Type B pancreatic cell (in vitro differentiated cells): ENCODE measurements at places on chromosomes 16 and 17. TPM values are rescaled to one million over a fixed set of nuclear protein-coding genes. Genes with fewer than 3 reads are reported as not detected.

DNA sequence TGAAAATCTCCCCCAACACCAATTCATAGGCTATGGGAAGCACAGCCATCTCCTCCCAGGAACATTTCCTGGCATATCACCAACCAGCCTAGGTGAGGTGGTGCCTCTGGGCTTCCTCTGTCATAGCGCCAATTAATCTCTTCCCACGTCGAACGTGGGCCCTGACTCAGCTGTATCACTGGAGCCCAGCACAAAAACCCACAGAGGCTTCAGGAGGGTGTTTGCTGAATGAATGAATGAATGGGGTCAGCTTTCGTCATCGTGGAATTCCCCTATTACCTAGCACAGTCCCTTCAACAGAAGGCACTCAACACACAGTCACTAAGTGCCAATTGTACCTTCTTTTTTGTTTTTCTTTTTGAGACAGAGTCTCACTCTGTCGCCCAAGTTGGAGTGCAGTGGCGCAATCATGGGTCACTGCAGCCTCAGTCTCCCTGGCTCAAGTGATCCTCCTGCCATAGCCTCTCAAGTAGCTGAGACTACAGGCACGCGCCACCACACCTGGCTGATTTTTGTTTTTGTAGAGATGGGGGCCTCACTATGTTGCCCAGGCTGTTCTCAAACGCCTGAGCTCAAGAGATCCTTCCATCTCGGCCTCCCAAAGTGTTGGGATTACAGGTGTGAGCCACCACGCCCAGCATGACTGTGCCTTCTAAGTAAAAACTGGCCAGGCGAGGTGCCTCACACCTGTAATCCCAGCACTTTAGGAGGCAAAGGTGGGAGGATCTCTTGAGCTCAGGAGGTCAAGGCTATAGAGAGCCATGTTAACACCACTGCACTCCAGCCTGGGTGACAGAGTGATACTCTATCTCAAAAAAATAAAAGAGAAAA, 4.1 kb downstream of the ZNF688 start:
- DNase-seq, result no peak

DNA sequence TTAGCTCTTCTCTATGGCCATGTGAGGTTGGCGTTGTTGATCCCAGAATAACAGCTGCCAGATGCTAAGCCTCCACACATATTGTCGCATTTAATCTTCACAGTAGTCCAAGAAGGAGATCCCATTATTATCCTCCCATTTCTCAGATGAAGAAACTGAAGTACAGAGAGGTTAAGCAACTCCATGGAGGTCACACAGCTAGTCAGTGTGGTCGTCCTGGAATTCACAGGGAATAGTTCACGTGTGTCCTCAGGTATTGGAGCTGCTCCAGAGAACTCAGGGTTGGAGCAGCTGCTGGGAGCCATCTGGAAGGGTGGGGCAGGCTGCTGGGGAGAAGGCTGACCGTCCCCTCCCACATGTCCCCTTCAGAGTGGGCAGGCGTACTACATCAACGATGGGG, 19.5 kb downstream of the SDR42E2 start:
- no peak for DNase-seq

DNA sequence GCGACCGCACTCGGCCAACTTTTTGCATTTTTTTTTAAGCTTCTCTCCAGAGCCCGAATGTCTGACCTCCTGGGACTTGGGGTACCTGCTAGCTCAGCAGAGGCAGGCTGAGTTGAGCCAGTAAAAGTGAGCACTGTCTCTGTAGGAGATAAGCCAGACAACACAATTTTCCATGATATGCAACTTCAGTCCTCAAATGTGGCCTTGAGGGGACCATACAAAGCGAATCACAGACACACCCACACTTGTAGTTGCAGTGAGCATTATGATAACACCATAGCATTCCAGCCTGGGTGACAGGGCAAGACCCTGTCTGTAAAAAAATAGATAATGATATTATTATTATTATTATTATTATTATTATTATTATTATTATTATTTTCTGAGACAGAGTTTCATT, 2.6 kb downstream of the DPEP2 start:
- DNase-seq, result no peak

DNA sequence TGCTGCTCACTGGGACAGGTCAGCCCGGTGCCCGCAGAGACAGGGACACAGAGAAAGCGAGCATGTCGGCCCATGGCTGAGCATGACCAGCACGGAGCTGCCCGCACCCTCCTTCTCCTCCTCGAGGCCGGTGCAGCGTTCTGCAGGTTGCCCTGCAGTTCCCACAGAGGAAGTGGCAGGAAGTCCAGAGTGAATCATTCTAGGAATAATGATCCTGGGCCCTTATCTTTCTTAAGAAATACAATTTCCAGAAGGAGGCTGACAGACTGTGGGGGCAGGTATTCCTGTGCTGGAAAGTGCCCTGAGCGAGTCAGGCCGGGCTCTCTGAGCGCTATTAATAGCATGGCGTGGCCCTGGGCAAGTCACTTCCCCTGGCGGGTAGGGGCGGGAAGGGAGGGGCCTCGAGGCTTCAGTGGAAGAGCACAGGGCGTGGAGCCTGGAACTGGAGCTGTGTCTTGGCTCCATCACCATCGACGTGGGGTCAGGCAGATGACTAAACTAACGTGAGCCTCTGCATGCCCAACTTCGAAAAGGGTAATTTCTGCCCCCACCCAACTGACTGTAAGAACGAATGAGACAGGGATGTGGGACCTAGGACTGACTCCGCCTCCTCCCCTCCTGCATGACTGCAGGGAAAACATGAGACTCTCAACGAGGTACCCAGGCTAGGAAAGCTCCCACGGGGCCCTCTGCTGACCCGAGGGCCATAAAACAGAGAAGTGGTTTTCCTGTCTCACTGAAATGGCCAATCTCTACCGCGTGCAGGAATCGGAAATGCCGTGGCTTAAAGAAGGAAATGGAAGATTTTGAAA, 9.8 kb downstream of the TMEM204 start:
- no peak for DNase-seq

GRCh38 chr17:76686538-76687297, 24.0 kb downstream of the MXRA7 start:
- DNase-seq, result no peak

DNA sequence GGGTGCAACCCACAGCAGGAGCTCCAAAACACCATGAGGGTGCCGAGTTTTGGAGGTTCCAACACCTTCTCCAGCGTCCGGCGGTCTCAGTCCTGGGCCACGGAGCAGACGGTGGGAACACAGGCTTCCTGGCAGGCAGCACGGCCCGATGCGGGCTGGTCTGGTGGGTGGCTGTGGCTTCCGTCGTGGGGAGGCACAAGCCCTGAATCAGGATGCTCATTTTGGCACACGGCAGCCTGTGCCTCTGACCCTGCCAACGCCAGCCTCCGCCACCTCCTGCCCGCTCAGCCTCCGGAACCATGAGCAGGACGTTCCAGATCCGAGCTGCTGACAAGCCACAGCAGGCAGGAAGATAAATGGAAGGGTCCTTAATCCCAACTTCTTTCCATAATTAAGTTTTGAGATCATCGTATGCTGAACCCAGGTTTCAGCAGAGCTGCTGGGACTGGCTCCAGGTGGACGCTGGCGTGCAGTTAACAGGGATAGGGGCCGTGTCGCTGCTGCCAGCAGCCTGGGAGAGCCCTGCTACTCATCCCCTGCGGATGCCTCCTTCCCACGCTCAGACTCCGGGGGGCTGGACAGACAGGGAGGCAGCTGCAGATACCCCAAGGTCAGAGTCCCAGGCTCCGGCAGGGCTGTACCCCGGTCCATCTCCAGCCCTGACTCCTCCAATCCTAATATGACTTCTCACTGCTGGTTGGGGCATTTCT, 136.6 kb downstream of the ENGASE start:
- no peak for DNase-seq

- DNase-seq, result no peak
Observed at GRCh38 chr17:30228011-30228410, 7.5 kb downstream of the SLC6A4 start.

GRCh38 chr17:64689106-64689505, 27.0 kb upstream of the SMURF2 start:
- no peak for DNase-seq

GRCh38 chr16:15961060-15961511, 11.7 kb downstream of the ABCC1 start:
- DNase-seq, result no peak

GRCh38 chr17:45783593-45784292, 377 bp upstream of the CRHR1 start:
- no peak for DNase-seq

DNA sequence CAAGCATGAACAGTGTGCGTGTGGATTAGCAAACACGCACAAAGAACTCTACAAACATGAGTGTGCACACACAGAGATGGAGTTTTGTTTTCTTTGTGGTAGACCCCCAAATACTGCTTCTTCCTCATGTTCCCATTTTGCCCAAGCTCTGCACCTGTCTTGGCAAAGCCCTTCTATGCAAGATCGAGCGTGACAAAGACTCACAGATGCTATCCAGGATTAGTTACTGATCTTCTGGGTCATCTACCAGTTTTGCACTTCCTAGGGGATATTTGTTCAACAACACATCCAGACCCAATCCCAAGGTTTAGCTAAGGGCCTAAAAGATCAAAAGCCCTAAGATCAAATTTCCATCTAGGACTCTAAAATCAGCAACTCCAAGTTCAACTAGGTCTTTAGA, 16.0 kb downstream of the LRRC36 start:
- DNase-seq, result no peak

DNA sequence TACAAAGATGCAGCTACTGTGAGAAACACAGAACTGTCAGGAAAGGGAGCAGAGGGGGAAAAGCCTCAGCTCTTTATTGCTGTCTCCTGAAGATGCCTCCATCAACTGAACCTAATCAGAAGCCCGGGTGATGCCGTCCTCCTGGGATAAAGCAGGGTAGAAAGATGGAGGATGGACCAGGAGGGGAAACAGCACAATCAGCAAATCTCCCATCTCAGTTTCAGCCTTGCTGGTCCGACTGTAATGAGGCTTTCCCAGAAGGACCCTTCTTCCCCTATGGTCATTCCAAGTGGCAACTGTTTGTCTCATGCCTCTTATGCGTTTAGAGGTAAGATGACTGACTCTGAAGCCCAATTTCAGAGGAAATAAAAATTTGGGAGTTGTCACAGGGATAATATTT, 24.3 kb downstream of the ZFP1 start:
- no peak for DNase-seq

- DNase-seq, result no peak
Observed at GRCh38 chr17:74362810-74363498, 1.3 kb upstream of the BTBD17 start.

- no peak for DNase-seq
Observed at GRCh38 chr16:24694931-24695330, 34.5 kb upstream of the TNRC6A start.

DNA sequence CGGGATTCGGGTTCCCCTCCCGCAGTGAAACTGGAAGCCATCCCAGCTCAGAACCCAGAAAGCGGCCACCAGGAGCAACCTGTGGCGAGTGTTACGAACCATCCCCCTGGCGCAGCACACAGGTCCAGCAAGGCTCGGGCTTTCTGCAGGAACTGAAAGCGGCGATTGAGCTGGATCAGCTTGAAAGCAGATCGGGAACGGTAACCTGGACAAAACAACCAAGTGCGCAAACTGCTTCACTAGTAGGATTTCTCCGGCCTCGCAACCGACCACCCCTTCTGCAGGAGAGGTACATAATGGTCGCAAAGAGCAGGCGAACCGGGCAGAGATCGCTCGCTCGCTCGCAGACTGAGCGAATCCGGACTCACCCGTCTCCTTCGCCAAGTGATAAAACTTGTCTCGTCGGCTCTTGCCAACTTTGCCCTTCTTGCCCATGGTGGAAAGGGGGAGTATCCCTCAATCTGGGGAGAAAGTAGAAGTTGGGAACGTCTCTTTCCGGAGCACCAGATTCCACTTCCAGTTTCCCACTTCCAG, 696 bp upstream of the PSMC5 start:
- no peak for DNase-seq

MPP3 gene
- 3.8 and 7.8 TPM in 2 replicates for total RNA-seq

CDRT15 gene
- not detected in 2 replicates for total RNA-seq

TBX2 gene
- total RNA-seq, result 8.7 and 55.9 TPM in 2 replicates

DPEP3 gene
- total RNA-seq, result not detected in 2 replicates

MYH8 gene
- total RNA-seq, result 0.05 and 0.68 TPM in 2 replicates

LGALS9B gene
- 0.29 and 0.36 TPM in 2 replicates for total RNA-seq

MYH2 gene
- not detected in 2 replicates for total RNA-seq

NGFR gene
- 2.1 and 41.3 TPM in 2 replicates for total RNA-seq
